CD4-positive, alpha-beta T cell treated with Interleukin-15 for 1 hour (primary cell): ENCODE measurements at places on chromosomes 3 and 15.

GRCh38 chr15:89774492-89774891 is 1.6 kb upstream of the MESP2 start:
- no peak for DNase-seq

DNA sequence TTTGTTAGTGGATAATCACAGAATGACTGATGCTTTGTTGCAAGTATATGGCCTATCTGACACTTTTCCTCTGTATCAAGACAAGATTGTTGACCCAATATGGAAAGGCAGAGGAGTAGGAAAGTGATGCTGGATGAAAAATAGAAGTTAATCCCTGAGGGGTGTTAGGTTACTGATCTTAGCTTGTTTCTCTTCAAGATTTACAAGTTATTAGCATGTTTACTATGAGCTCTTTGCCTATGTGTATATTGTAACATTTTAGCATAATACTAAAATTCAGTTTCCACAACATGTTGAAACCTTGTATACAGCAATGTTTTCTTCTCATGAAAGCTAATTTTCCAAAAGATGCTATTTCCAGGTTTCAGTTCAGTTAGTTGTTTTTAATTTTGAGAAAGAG is 120.4 kb upstream of the CCNL1 start:
- DNase-seq = no peak

DNA sequence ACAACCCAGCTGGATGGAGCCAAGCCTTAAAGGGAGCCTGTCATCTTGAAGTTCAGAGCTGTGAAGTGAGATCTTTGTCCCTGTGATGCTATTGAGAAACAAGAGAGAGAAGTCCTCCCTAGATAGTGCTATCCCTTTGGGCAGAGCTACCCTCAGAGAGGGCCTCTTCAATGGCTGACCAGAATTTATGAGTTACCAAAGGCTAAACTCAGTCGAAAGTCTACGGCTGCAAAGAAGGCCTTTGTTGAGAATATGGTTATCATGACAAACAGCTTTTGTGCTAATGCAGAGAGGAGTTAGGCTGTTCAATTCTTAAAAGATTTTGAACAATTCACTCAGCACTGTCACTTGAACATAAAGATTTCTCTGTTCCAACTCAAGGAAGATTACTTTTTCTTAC is 65.9 kb upstream of the C3orf80 start:
- no peak for DNase-seq

DNA sequence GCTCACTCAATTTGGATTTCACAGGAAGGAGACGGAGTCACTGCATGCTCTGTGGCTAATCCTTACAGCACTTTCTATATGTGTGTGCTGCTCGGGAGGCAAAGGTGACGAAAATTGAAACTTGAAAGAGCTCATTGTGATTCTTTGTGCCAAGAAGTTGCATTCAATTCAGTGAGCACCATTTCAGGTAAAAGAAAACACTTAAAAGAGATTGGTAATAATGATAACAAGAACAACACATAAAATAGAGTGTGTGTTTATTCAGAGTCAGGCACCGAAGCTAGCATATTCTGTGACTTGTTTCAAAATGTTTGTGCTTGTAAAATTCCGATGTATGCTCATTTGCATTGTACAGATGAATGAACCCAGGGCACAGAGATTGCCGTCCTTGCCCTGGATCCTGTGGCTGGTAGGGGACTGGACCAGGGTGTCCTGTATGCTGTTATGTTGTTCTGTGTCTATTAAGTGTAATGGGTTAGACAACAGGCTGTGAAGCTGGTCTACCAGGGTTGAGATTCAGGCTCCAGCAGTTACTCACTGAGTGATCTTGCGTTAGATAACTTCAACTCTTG is 193.3 kb upstream of the PROK2 start:
- DNase-seq = no peak

DNA sequence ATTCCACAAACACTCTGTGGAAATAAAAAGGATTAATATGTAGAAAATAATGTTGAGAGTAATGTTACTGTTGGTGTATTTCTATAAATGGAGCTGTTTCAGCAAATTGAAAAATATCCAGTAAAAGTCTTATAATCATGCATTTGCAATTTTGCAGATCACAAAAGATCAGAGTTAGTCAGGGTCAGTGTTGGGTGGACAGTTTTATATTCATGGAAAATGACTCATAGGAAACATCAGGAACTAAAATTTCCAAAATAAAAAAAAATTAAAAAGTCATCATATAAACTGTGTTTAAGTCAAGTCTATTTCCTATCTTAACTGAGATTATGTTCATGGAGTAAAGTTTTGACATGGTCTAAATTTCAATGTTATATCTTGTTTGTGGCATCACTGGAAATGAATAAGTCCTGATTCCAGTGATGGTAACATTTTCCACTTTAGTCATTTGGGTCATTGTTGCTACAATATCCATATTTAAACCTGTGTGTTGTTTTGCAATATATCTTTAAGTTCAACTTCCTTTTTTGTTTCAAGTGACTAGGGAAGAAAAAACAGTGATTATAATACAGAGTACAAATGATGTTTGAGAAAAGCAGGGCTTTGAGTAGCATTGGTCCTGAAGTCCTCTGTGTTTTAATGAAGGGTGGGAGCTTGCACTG is 37.8 kb downstream of the MITF start:
- DNase-seq = no peak

- no peak for DNase-seq
Observed at GRCh38 chr3:65230261-65231139, 542.7 kb upstream of the ADAMTS9 start.

DNA sequence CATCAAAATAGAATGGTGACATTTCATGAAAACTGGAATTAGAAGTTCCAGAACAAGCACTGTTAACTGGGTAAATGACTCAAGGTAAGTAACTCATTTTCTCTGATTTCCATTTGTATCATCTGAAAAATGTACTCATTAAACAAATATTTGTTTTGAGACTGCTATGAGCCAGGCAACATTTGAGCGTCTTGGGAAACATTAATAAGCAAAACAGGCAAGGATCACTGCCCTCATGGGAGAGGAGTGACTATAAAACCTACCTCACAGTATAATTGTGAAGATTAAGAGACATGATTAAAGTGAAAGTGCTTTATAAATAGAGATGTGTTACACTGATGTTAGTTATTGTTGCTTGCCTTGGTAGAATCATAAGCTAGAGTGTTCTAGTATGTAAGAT is 711.8 kb upstream of the UBE2E2 start:
- DNase-seq = no peak

DNA sequence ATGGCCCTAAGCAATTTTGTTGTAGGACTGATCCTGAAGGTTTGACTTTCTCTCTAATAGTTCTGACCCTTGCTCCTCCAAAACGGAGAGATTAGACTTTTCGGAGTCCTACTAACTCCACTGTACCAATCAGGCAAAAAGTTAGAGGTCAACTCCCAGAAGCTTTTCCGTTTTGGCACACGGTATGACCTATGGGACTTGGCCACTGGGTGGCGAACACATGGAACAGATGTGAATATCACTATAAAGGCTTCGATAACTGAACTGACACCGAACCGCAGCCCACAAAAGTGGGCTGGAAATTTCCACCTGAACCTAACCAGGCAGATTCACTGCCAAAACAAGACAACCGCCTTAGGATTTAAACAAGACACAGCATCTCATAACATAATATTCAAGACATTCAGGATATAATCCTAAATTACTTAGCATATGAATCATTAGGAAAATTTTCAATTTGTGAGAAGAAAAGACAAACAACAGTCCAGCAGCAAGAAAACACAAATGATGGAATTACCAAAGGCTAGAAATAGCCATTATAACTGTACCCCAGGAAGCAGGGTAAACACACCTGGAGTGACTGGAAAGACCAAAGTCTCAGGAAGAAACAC is 12.2 kb upstream of the TM2D3 start:
- no peak for DNase-seq

GRCh38 chr3:111758642-111759041 is 100.4 kb upstream of the PHLDB2 start:
- DNase-seq = no peak

DNA sequence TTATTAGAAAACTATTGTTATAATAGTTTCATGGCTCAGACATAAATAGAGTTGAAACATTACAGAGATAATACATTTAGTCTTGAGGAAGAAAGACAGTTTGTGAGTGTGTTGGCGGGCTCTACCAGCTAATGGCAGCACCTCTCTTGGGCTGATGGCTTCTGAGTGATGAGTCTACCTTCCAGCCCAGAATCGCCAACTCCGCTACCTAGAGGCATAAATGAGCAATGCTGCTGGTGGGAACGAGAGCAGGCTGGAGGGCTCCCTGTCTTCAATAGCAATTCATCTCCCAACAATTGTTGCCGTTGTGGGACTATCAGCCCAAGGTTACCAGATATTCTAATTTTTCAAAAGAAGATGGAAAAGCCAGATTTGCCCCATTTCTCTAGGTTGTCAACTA is 388.7 kb downstream of the FOXP1 start:
- DNase-seq = no peak

DNA sequence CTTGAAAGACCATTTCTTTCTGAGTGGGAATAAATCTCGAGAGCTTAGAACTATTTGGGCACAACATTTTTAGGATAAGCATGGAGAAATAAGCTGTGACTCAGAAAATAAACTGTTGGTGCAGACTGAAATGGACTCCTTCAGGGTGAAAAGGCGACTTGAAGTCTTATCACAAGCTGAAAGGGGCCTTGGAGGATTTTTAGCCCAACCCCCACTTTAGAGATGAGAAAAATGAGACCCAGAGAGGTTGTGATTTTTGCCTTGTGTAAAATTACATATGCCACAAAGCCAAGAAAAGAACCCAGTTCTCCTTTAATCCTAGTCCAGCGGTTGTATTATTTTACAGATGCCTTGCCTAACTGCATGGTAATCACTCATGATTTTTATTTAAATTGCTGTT is 1.5 kb downstream of the ATP1B3 start:
- no peak for DNase-seq

GRCh38 chr3:53353202-53353601 is 5.9 kb upstream of the DCP1A start:
- no peak for DNase-seq

DNA sequence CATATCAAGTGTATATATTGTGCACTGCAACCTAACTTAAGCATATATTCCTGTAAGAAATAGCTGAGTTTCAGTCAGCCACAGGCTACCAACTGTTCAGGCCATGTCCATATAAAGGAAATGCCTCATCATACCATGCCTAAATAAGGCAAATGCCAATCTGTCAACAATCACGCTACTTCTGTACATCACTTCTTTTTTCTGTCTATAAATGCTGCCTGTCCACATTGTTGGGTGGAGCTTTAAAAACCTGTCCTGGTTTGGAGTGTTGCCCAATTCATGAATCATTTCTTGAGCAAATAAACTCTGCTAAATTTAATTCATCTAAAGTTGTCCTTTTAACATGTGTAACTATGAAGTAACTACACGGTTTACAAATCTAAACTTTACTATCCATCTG is 1091.9 kb downstream of the NSUN3 start:
- DNase-seq = no peak

- no peak for DNase-seq
Observed at GRCh38 chr3:115324056-115324455, 177.0 kb upstream of the ZBTB20 start.

DNA sequence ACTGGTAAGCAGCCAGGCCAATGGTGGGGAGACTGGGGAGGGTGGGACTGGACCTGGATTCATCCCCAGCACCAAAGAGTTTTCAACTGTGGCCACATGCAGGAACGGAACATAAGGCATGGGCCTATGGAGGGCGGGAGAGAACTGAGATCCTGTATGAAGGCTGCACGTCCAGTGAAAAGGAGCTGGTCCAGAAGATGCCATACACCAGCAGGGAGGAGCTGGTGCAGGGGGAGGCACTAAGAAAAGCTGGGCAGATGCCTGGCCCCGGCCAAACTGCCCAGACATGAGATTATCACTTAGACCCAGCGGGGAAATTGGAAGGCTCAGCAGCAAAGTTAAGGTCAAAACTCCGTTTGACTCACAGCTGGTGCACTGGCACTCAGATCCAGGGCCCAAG is 58.1 kb upstream of the MCF2L2 start:
- no peak for DNase-seq

DNA sequence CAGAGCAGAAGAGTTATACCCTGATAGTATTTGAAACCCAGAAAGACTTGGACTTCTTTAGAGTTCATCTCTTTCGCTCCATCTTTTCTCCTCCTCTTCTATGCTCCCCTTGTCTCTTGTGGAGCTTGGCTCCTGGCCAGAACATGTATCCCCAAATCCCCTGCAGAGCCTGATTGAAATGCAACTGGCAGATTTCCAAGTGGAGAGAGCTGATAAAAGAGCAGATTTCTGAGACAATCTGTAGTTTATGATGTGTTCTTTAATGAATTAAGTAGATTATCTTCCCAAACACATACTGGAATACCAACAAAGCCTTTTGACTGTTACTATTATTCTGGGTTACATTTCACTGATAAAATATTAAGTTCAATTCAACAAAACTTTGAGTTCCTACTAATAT is 33.4 kb downstream of the UNC13C start:
- DNase-seq = no peak
